Panc1 (cell line): ENCODE measurements at places on chromosomes 6 and 20. TPM values are rescaled to one million over a fixed set of nuclear protein-coding genes. Genes with fewer than 3 reads are reported as not detected.

DNA sequence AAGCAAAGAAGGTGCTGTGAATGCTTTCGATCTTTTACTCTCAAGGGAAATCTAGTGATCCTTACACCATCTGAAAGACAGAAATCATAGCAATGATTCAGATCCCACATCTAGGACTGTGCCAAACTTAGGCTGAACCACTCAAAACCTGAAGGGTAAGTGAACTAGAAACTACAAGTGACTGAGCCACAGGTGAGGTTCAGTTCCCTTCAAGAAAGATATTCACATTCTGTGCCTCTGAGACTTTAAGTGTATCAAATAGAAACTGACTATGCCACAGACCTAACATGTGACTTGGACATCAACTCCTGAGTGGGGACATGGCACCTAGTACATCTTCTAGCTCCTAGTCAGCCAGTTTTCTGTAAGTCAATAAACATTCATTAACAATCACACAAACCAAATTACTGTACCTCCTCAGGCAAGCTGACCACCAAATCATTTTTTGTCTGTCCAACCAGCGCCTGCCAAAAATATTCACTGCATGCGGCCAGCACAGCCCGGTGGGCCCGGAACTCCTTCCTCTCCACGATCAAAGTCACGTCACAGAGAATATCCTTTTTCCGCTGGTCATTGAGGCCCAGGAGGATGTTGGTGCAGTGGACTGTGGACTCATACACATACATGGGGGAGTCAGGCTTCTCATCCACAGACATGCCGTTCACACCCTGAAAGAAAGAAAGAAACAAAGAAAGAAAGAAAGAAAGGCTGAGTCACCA, 114.1 kb downstream of the GJA10 start:
- no peak for DNase-seq

DNA sequence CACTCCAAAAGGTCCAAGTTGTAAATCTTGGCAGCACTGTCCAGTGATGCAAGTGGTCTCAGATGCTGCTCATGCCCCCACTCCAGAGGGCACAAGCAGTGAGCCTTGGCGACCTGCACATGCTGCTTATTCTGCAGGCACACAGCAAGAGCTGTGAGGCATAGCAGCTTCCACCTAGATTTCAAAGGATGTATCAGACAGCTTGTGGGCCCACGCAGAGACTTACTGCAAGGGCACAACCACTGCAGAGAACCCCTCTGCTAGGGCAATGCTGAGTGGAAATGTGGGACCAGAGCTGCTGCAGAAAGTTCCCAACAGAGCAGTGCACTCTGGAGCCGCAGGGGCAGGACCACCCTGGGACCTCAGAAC, 26.4 kb downstream of the SDHAF4 start:
- DNase-seq, result no peak

DNA sequence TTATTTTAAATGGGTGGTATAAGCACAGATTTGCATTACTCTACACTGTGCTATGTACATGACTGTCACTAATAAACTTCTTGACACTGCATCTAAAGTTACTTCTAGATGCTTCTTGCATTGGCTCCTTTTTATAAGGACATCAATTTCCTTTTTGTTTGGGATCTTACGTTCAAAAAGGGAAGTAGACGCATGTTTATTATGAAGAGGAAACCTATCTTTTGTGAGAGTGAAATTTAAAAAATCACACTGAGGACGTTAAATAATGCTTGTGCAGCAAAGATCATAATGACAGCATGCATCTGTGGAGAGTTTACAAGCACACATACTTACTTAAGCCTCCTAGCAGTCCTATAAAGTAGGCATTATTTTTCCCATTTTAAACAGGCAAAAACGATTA, 479.5 kb downstream of the CD83 start:
- DNase-seq, result no peak

DNA sequence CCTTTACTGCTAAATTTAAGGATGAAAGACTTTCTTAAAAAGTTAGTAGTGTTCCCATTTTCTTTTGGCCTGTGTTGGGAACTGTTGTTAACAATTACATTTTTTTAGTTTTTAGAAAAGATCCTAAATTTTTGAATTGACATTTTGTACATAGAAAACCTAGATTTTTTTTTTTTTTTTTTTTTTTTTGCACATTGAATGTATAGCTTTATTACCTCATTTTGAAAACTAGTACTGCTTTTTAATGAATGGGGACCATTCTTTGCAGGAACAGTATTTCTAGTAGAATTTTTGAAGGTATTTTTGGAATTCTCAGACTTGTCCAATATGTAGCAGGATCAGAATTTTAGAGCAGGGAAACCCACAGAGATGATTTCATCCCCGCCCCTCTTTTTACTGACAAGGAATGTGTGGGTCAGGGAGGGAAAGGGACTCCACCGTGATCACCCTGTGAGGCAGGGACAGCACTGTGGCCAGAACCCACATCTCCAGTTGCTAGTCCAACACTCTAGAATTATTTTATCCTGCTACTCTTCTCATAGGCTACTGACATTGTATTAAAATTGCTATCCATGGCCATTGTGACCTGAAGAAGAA, 154.4 kb upstream of the SUPT3H start:
- DNase-seq, result no peak

- no peak for DNase-seq
Observed at GRCh38 chr6:111238464-111239119, 151.3 kb downstream of the SLC16A10 start.

- no peak for DNase-seq
Observed at GRCh38 chr20:25039697-25040437, 18.1 kb downstream of the ACSS1 start.

DNA sequence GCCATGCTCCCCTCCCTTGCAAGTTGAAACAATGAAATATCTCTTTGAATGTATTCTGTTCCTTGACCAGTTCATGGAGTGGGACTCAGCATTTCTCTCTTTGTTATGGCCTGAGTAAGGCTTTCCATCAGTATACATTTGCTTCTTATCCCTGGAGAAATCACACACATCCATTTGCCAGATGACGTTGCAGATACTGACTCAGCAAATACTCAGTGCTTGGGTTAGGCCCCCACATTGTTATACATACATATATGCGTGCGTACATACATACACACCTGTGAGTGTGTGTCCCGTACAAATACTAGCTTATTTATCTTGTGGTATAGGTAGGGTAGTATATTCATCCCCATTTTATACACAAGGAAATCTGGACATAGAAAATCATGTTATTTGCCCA, 72.4 kb downstream of the PLG start:
- no peak for DNase-seq

GRCh38 chr6:98576791-98577190, 257.6 kb upstream of the POU3F2 start:
- DNase-seq, result no peak

GRCh38 chr6:32943864-32944649, 3.2 kb upstream of the HLA-DMB start:
- no peak for DNase-seq

DNA sequence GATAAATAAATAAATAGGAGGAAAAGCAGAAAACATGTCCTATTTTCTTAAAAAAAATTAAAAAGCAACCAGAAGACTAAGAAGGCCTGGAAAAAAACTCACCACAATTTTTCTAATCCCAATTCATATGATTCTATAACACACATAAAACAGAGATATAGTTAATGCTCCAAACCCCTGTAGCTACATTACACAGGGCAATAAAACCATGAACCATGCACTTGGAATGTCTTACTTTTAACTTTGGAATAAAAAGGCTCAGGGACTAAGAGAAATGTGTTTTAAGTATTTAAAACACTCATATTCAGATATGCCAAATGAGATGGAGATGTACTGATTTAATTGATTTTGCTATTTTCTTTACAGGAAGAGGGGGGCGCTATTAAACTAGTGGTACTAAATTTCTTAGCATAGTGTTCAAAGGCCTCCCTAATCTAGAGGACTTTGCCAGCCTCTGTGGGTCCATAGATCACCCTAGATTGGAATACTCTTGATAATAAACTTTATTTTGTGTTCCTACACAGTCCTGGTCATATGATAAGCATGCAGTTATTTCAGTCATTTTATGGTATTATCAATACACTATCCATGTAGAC, 30.3 kb upstream of the GCM1 start:
- DNase-seq, result no peak

DNA sequence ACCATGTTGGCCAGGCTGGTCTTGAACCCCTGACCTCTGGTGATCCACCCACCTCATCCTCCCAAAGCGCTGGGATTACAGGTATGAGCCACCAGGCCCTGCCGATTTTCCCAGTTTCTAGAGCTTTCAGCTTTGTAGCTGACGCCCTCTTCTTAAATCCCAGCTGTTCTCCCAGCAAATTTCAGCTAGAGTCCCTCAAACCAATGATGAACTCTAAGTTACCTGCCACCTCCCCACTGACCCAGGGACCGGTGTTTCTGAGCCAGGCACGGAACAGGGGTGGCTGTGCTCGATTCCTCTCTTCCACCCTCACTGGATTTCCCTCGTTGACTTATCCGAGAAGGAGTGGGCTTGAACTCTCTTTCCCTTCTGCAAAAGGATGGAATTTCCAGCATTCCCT, 39.1 kb downstream of the SUN5 start:
- DNase-seq, result no peak

DNA sequence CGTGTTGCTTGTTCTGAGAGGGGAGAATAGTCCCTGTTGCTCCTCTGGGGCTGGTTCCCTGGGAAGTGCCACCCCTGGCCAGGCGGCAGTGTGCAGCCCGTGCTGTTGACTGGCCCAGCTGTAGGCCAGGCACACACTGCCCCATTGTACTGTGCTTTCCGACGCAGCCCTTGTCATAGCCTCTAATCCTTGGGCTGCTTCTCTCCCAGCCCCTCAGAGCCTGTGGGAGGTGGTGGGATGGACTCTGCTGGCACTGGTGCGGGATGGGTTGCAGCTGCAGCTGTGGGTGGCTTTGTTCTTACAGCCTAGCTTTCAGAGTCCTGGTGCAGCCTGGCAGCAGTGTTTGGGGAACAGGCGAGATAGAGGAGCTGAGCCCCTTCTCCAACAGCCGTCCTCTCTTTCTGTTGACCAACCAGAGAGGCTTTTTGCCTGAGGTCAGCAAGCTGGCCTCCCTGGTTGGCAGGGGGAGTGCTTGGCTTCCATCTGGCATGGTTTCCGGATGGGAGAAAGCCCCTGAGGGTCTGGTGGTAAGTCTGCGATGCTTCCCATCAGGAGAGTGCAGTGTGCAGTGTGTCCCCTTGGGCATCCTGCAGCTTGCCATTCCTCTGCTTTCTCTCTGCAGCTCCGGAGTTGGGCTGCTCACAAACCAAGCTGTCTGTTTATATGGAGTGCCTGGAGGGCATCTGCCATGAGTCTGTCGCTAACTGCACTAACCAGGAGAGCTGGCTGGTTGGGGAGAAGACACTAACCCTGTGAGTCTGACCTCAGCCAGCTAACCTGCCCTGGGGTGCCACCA, 12.1 kb downstream of the TJAP1 start:
- DNase-seq, result no peak

Gene PTPN1
- total RNA-seq, result 42.2 TPM

Gene DEF6
- 0.59 TPM for total RNA-seq

Gene DEK
- total RNA-seq, result 177 TPM

Gene TSHZ2
- 0.36 TPM for total RNA-seq

Gene BPIFA1
- total RNA-seq, result not detected

Gene CYP39A1
- total RNA-seq, result 0.72 TPM

Gene TXLNB
- not detected for total RNA-seq

Gene ANKRD6
- total RNA-seq, result 2.4 TPM

Gene ANKRD66
- total RNA-seq, result not detected

Gene ZNF831
- 0.03 TPM for total RNA-seq

Gene OR2H2
- total RNA-seq, result not detected

Gene ARG1
- total RNA-seq, result not detected
